Foreskin fibroblast (primary cell): ENCODE measurements at places on chromosomes 13 and 19.

- DNase-seq = no peak
Measured at GRCh38 chr13:96178759-96179158, 88.9 kb downstream of the HS6ST3 start.

- no peak for DNase-seq
Measured at GRCh38 chr13:33229446-33230177, 55.9 kb downstream of the STARD13 start.

DNA sequence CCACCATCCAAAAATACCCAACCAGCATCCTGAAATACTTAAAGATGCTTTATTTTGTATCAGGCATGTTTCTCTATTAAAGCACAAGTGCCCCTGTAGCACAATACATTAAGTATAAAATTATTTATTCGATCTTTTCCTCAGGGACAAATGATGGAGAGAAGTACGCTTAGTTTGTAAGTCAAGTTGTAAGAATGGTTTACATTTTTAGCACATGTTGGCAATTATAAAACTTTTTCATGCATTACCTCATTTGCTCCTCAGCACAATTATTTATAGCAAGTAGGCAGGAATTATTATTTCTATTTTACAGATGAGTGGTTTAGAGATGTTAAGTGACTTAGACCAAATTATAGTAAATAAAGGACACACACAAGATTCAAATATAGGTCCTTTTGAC, 232.6 kb upstream of the HTR2A start:
- DNase-seq = no peak

- DNase-seq = peak; percentile 59
Measured at GRCh38 chr13:67736646-67737420, 506.7 kb upstream of the PCDH9 start.

DNA sequence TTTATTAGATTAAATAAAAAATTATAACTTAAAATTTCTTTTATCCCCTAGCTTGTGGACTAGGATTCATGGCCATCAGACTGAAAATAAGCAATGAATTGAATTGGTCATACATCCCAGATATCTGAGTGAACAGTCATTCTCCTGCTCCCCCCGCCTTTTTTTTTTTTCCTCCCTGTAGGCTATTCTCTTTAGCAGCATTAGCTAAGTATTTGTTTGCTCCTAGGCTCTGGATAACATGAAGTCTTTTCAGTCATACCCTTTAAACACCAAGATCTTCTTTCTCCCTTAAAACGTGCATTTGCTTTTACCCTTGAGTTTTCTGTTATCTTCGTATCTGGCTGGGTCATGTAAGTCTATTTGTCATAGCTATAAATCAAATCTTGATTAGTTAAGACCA, 866.7 kb upstream of the SPRY2 start:
- DNase-seq = no peak
